ENCODE measurements at places on chromosomes 5 and 9.

GRCh38 chr5:15946026-15946425 lies 233.6 kb downstream of the MARCHF11 start:
- DNase-seq = peak; percentile 13

GRCh38 chr9:90086101-90086511 lies 481.3 kb downstream of the GADD45G start:
- no peak for DNase-seq

GRCh38 chr5:112689155-112689909 lies 48.4 kb upstream of the APC start:
- no peak for DNase-seq

- no peak for DNase-seq
Observed at GRCh38 chr9:38414040-38414723, 10.1 kb downstream of the IGFBPL1 start.

DNA sequence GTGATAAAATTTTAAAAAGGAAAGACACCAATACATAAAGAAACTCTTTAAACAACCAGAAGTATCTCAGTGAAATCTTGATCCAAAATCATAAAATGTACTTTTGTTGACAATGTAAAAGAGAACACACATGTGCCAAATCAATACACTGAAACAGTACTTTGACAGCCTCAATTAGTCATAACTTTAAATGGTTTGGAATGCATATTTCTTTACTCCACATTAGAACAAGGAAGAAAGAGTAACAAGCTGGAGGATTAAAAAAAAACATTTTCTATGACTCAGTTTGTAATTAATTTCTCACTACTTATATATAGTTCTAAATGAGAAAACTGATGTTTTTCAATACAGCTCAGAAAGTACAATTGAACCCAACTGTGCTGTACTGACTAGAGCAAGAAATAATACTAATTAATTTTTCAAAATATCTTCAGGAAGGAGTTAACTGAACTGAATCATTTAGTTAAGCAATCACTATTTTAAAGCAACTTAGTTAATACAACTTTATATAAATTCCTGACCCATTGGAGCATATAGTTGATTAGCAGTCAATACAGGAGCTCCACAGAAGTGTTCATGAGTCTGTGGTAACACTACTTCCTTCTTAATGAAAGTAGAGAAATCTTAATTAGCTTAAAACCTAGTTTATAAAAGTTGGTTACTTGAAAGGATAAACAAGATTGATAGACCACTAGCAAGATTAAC lies 101.0 kb downstream of the NR3C1 start:
- DNase-seq = peak; percentile 39

- DNase-seq = no peak
Observed at GRCh38 chr9:114125476-114126013, 26.5 kb upstream of the KIF12 start.

DNA sequence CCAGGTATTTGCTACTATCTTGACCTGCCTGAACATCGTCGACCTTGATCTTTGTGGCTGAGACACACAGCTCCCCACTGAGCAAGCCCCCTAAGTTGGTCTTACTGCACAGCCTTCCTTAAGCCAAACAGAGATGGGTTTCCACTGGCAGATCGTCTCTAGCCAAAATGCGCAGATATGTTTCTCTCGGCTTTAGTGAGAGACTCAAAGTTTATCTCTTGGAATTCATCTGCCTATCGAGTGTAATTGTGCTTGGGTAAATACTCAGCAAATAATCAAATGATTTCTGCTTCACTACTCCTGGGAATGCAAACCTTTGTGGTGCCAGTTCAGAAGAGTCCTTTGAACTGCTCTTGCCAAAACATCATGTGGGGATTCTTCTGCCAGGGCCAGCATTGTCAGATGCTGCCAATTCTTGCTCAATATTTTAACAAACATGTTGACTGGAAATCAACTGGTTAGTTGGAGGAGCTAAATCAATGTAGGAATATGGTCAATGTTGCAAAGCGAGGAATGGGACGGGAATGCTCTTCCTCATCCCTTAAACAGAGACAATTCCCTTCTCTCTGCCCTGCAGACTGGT lies 141.2 kb upstream of the SLC28A3 start:
- DNase-seq = no peak

- no peak for DNase-seq
Observed at GRCh38 chr9:16147726-16148125, 594.9 kb downstream of the CCDC171 start.

All from adipocyte (in vitro differentiated cells).